Astrocyte of the spinal cord (primary cell): ENCODE measurements at places on chromosomes 11 and 22.
A peak's percentile ranks its signal among the peaks of the same experiment; 100 is the strongest.

- no peak for DNase-seq
These were observed 555.3 kb downstream of the BUD13 start for GRCh38 chr11:116217441-116217840.

- no peak for DNase-seq
These were observed 23.5 kb upstream of the P2RY2 start for GRCh38 chr11:73194593-73194992.

- DNase-seq: no peak
These were observed 47.7 kb upstream of the LMO1 start for GRCh38 chr11:8311366-8311765.

DNA sequence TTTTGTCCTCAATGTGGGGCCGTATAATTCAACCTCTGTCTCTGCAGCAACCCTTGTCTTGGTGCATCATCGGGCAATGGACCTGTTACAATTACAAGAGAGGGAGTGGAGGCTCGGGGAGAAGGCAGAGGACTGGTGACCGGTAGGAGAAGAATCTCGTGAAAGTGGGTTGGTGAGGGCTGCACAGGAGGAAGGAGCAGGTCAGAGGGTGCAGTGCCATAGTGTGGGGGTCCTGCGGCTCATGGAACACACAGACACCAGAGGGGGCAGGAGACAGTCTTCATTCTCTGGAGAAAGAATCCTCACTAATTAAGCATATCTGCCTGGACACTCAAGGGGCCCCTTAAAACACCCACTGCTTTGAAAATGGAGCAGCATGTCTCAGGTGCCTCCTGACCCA is 174.7 kb upstream of the B3GAT1 start:
- DNase-seq: no peak

DNA sequence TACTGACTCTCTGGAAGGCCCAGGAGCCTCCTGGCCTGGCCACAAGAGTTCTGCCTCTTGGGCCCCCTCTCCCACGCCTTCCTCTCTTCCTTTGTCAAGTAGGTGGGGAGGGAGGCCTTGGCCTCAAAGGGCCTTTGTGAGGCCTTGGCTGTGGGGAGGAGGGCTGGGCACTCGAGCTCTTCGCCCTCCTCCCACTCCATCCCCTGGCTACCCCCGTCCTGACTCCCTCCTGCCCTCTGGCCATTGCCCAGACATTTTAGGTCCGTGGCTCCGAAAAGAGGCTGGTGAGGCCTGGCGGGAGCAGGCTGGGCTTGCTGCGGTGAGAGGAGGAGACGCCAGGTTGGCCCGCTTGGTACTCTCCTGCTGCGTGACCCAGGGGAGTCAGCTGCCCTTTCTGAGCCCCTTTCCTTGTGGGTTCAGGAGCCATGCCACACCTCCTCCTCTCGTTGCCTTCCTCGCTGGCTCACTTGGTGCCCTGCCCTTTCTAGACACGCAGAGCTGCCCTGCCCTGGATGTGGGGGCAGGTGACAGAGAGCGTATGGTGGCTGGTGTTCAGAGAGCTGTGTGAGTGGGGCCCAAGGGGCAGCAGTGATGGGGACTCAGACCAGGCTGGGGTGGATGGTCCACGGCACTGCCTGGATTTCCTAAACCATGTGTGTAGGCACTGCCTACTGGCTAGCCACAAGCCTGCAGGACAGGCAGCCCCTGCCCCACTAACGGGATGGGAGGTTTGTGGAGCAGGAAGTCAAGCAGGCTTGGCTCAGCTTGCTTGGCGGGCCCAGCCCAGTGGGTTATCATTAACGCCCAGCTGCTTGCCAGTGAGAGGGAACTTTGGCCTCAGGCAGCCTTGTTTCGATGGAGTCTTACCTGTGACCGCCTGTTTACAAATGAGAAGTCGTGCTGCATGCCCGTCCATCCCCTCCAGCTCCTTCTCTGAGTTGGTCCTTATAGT is 15.8 kb upstream of the OMP start:
- no peak for DNase-seq

DNA sequence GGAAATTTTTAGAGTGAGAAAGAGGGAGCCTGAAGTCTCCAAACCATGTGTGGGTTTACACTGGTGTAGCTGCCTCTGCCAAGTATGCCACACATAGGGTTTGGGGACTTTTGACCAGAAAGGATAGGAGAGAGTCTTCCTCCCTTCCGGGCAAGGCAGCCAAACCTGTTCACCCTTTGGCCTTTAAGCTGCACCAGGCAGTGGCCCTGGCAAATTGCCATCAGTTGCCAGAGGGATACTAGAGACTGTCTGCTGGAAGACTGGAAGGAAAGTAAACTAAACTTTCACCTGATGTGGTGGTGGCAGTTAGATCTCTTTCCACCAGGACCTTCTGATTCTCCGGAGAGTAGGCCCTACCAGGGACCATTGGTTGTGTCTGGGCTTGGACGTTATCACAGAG is 1263.2 kb downstream of the FAM181B start:
- no peak for DNase-seq

DNA sequence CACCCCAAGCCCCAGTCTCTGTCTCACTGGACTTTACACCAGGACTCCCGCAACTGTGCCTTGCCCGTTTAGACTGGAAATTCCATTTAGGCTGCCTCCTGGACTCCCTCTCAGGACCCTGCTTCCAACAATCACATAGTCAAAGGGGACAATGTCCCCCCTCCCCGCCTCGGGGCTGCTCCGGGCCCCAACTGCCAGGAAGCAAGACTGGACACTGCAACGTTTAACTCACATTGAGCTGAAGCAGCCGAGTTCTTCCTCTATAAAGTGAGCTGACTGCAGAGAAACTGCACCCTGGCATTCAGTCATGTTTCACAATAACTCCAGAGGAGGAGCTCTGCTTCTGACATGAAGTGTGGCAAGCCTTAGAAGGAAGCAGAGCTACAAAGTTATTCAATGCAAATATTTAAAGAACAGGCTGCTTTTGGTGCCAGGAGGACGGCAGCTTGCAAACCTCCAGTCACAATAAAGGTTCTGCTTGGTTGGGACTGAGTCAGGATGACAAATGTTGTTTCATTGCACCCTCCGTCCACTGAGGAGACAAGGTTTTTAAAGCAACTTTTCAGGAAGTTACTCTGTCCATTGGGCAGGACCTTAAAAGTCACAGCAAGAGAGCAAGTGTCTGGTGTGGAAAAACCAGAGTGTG is 19.9 kb downstream of the PACSIN2 start:
- DNase-seq: peak; percentile 93

GRCh38 chr22:47146391-47146790 is 383.9 kb downstream of the TBC1D22A start:
- DNase-seq: no peak

DNA sequence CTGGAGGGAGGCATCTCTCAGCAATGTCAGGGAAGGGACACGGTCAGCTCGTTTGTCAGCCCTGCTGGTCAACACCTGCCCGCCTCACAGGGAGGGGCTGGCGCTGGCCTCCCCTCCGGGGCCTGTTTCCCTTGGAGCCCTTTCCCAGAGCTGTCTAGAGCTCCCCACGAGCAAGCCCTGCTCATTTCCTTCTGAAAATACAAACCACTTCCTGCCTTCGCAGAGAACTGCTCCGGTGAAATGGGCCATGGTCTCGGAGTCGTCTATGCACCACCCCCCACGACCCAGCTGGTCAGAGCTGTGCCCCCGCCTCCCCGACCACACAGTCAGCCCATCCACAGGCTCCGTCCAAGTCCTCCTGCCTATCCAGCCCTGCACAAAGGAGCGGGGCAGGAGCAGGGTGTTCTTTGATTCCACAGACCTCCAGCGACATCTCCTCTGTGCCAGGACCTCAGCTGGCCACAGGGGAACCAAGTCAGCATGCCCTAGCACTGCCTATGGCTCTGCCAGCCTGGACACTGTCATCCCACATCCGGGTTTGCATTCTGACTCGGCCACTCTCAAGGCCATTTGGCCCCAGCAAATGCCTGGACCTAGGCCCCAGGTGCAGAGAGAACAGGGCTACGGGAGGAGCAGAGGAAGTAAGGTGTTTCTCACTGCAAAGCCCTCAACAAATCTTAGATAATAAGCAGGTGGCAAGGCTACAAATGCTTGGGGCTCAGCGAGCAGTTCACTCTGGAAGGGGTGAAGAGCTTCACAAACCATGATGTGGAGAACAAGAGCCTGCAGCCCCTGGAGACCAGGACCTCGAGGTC is 82.1 kb upstream of the WNT11 start:
- peak; percentile 3 for DNase-seq

- no peak for DNase-seq
These were observed 1674.3 kb upstream of the RAG2 start for GRCh38 chr11:38272376-38272775.

- no peak for DNase-seq
These were observed 397.3 kb downstream of the SHANK2 start for GRCh38 chr11:70854901-70855556.

GRCh38 chr22:31102441-31103081 is 4.8 kb downstream of the SELENOM start:
- DNase-seq: peak; percentile 83

GRCh38 chr22:29136782-29137700 is 64.2 kb downstream of the KREMEN1 start:
- no peak for DNase-seq

GRCh38 chr11:111360150-111361043 is 18.7 kb downstream of the POU2AF1 start:
- no peak for DNase-seq

DNA sequence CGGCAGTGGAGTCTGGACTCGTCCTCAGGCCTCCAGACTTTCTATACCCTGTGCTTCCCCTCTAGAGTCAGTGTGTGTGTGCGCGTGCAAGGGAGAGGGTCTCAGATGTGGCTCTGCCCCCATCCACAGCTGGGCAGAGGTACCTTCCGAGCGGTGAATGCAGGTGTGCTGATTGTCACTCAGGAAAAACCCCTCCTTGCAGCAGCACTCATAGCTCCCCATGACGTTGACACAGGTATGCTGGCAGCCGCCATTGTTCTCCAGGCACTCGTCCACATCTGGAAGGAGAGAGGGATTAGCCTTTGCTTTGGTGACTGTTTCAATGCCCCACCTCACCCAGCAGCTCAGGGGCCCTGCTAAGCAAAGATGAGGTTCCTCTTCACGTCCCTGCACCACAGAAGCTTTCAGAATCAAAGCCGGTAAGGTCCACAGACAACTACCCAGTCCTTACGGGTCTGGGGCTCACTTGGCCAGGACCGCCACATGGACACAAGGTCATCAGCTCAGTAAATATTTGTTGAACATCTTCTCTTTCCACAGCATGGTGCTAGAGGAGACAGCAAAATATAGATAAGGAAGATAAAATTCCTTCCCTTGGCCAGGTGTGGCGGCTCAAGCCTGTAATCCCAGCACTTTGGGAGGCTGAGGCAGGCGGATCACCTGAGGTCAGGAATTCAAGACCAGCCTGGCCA is 16.9 kb downstream of the SCUBE2 start:
- no peak for DNase-seq

GRCh38 chr11:68506908-68507307 is 46.4 kb downstream of the PPP6R3 start:
- no peak for DNase-seq

DNA sequence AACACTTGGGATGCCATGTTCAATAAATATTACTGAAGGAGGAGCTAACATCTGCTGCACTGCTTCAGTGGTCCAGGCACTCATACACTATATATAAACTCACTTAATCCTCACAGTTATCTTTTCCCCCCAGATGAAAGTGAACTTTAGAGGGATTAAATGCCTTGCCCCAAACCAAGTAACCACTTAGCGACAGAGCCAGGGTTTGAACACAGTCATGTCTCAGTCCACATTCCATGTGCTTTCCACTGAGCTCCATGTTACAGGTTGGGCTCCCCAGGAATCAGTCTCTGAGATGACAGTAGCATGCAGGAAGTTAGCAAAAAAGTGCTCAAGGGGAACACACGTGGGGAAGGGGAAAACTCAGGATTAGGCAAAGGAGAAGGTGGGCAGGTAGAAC is 59.3 kb downstream of the ENDOD1 start:
- no peak for DNase-seq

DNA sequence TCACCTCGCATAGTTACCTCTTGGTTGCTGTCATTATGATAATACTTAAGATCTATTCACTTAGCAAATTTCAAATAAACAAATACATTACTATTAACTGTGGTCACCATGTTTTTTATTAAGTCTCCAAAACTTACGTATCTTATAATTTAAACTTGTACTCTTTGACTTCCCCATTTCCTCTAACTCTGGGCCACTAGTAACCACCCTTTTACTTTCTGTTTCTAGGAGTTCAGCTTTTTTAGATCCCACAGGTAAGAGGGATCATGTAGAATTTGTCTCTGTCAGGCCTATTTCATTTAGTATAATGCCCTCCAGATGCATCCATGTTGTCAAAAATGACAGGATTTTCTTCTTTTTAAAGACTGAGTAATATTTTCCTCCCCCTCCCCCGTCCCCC is 212.4 kb upstream of the C11orf87 start:
- DNase-seq: no peak

- peak; percentile 96 for DNase-seq
These were observed 5.4 kb downstream of the MYO18B start for GRCh38 chr22:25747245-25747944.

- no peak for DNase-seq
These were observed 18.2 kb downstream of the CABIN1 start for GRCh38 chr22:24029304-24029703.

- DNase-seq: no peak
These were observed 24.2 kb downstream of the RTN3 start for GRCh38 chr11:63705526-63705925.

DNA sequence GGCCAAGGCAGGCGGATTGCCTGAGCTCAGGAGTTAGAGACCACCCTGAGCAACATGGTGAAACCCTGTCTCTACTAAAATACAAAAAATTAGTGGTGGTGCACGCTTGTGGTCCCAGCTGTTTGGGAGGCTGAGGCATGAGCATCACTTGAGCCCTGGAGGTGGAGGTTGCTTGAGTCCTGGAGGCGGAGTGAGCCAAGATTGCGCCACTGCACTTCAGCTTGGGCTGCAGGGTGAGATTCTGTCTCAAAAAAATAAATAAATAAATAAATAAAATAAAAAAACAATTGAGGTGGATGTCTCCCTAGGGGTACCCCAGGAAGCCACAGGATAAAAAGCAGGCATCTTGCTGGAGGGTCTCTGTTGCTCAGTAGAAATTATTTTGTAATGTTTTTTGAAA is 14.1 kb downstream of the PTPRJ start:
- DNase-seq: no peak

- DNase-seq: peak; percentile 47
These were observed 14.5 kb upstream of the RPS19BP1 start for GRCh38 chr22:39546889-39547586.

GRCh38 chr11:2690596-2691354 is 9.0 kb downstream of the KCNQ1OT1 start:
- no peak for DNase-seq

DNA sequence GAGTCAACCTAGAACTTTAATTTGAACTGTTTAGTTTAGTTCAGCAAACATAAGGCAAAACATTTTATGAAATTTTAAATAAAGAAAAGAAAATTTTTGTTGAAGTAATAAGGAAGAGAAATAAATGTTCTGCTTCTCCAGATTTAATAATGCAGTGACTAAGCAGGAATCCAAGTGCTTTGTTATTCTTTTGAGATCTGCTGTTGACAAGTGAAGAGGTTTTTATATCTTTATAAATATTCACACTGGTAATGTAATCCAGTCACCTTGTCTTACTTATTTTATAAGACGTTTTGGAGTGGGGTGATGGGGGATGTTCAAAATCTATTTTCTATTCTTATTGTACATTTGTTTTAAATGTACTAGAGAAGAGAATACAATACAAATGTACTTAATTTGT is 725.9 kb upstream of the CCDC179 start:
- peak; percentile 12 for DNase-seq
